ENCODE measurements at places on chromosomes 4 and X.

DNA sequence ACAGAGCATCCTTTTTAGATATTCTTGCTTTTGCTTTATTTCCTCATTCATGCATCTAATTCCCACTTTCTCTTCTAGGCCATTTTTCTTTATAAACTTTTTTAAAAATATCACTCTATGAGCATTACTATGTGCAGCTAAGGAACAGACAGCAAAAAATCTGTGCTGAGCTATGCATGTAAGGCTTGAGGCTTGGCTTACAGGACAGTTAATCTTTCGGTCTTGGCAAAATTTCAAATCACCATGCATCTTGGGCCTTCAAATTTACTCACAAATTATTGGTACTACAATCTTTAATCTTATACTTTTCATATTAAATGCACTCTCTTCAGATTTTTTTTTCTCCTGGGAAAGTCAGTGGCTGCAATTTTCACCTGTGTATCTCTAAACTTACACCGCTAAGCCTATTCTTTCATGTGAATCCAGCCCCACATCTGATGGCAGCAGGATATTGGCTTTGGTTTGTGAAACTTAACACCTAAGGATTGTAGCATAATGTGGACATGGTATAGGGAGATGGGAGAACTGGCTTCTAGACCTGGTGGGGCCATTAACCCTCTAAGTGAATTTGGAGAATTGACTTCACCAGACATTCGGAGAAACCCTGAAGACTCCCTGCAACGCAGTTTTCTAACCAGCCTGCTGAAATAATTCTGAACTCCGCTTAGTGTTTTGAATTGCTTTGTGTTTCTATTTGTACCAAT, 278.3 kb downstream of the SPRY1 start:
- DNase-seq: no peak

GRCh38 chr4:102586644-102587021, 85.5 kb downstream of the NFKB1 start:
- DNase-seq: no peak

DNA sequence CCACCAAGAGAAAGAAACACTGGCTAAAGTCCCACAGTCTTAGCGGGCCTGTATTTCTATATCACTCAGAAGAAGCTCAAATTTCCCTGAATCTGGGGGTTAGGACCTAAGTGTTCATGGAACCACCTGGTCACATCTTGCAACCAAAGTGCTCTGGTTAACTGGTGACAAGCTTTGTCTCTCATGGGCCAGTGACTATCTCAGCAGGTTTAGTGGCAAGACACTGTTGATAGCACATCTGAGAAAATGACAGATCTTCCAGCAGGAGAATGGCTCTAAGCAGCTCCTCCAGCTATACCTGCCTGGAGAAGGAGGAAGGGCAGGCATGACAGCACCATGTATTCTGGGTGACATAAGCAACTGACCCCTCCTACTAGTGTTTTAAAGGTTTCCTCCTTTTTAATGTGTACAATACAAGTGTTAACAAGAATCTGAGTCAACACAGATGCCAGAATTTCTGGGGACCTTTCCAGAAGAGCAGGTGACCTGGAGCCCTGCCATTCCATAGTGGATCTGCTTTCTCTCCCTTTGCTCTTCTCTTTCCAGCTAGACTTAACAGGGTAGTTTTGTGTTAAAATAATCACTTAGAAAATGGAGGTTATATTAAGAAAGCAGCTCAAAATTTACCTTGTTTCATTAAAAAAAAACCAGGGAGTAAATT, 17.3 kb upstream of the QRFPR start:
- DNase-seq: no peak

GRCh38 chr4:6504900-6505496, 32.6 kb upstream of the PPP2R2C start:
- DNase-seq: no peak

DNA sequence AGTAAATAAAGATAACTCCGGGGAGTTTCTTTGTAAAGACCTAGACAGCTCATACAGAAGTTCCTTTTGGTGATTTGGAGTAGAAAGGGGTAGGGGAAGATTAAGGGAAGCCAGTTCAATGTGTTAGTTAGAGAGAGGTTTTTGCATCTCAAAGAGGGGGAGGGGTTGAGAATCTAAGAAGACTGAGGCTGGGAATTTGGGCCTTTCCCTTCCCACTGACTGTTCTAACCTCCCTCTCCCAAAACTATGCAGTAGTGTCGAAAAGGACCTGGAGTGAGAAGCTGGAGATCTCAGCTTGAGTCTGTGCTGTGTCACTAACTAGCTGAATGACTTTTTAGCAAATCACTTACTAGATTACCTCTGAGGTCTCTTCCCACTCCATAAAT, 55.7 kb upstream of the CCDC160 start:
- no peak for DNase-seq

DNA sequence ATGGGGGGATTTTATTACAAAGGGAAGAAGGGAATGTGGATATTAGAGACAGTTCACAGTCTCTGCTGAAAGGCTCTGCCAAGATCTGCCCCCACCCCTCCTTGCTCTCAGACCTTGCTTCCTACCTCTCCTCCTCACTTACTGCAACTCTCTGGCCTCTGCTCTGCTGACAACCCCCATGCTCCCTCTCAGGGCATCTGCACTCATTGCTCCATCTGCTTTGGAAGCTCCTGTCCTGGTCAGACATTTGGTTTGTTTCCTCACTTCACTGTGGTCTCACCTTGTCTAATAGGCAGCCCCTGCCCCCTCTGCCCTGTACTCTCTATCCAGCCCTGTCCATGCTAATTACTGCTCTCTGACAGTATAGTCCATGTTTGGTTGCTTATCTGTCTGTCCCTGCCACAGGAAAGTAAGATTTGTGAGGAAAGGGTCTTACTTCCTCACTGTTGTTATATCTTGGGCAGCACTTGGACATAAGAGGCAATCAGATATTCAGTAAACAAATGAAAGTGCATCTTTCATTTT, 189.3 kb downstream of the PTTG2 start:
- DNase-seq: no peak

GRCh38 chr4:115293093-115293462, 179.7 kb upstream of the NDST4 start:
- DNase-seq: no peak

DNA sequence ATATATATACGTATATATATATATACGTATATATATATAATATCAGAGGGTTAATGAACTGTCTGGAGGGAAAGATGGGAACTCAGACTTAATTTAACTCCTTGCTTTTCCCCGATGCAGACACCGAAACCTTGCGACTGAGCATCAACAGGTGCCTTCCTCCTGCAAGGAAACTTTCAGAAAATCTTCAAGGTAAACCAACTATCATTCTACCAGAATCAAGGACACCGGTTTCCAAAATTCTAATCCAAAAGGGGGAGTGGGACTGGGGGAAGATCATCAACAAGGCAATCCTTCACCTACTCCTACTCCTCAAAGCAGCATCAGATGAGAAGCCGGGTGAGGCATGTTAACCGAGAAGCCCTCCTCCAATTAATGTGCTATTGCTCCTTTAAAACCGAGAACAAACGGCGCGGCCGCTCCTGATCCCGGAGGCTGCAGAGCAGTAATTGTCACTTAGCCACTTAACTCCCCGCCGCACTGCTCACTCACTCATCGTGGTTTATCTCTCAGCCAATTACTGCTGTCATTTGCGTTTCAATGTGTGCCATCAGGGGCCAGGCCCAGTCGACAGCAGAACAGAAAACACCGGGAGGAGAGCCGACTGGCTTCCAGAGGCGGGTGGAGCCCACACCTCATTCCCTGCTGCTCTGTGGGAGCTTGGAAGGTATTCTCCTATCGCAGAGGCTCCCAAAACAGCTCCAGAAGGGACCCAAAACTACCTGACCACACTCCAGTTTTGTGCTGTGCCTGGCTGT, 61.7 kb downstream of the MAML3 start:
- DNase-seq: peak; percentile 62

DNA sequence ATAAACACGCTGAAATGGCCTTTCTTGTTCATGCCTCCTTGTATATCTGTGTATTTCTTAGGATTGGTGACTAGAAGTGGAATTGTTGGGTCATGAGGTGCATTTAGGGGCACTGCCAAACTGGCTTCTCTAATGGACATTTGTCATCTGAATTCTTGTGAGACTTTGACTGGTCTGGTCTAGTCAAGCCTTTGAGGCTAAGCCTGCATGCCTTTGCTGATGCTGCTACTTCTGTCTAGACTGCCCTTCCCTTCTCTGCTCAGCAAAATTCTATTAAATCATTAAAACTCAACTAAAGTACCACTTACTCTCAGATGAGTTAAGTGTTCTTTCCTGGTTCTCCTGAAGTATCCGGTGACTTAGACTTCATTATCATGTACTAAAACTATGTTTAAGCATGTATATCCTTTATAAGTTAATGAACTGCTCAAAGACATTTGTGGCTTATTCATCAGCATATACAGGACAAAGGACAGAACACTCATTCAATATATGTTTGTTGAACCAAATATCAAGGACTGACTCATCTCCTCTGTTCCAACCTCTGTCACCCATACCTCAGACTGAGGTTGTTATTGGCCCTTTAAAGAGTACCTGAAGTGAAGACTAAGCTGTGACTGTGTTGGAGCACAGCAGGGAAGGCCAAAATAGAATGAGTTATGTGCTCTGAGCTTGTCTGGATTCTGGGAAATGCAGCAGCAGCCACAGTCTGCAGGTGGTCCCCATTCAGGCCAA, 9.0 kb downstream of the TCEAL1 start:
- no peak for DNase-seq

GRCh38 chrX:68743754-68744153, 85.1 kb upstream of the EFNB1 start:
- peak; percentile 29 for DNase-seq

GRCh38 chr4:68399306-68399705, 48.0 kb upstream of the TMPRSS11E start:
- no peak for DNase-seq

- peak; percentile 89 for DNase-seq
These were observed 14.3 kb downstream of the CFAP99 start for GRCh38 chr4:2432991-2433530.

DNA sequence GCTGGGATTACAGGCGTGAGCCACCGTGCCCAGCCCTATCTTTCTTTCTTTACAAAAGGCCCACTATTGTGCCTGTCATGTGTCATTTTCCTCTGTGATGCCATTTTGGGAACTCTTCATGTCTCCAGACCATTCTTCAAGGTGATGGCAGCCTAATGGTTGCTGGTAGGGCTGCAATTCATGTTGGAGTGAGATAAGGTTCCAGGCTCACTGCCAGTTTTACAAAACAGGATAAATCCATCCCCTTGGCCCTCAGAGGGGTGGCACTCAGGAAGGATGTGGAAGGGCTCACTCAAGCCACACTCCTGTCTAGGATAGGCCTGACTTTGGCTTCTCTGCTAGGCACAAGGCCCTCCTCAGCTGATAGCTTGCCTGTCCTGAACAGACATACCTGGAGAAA, 3.8 kb downstream of the TCEAL9 start:
- DNase-seq: no peak

- DNase-seq: no peak
These were observed 1963.1 kb upstream of the TENM3 start for GRCh38 chr4:180280076-180280475.

- DNase-seq: no peak
These were observed 36.7 kb upstream of the CABS1 start for GRCh38 chr4:70298051-70298450.

GRCh38 chr4:54440394-54441136, 211.5 kb downstream of the PDGFRA start:
- DNase-seq: peak; percentile 70

GRCh38 chrX:15017491-15017890, 144.3 kb downstream of the MOSPD2 start:
- no peak for DNase-seq

- peak; percentile 32 for DNase-seq
These were observed 6.5 kb downstream of the SASH3 start for GRCh38 chrX:129786210-129786651.

- no peak for DNase-seq
These were observed 10.4 kb downstream of the FAM53A start for GRCh38 chr4:1673671-1674070.
